ENCODE measurements at places on chromosomes 3 and 15. TPM values are rescaled to one million over a fixed set of nuclear protein-coding genes. Genes with fewer than 3 reads are reported as not detected.

DNA sequence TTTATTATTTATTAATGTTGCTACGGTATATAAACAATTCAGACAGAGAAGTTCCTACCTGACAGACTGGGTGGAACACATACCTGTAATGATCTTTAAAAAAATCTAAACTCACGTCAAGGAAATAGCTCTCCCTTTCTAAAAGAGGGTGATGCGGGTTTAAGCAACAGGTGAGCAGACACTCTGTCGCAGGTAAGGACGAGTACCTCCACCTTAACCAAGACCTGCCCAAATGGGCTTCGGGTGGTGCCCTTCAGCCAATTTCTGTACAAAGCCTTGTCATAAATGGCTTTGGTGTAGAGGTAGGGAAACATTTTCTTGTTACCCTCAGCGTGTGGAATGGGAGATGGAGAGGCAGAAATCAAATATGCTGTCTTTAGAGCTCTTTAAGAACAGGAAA is 67.0 kb downstream of the CHSY1 start:
- H3K36me3 ChIP-seq, result peaks cover 7% of the 10 kb centered on the region
- H3K4me1 ChIP-seq, result peaks cover 82% of the 10 kb centered on the region
- DNase-seq, result no peak
- H3K4me3 ChIP-seq, result no peak overlapping the region
- no peaks in the 10 kb centered on the region for H3K27me3 ChIP-seq

DNA sequence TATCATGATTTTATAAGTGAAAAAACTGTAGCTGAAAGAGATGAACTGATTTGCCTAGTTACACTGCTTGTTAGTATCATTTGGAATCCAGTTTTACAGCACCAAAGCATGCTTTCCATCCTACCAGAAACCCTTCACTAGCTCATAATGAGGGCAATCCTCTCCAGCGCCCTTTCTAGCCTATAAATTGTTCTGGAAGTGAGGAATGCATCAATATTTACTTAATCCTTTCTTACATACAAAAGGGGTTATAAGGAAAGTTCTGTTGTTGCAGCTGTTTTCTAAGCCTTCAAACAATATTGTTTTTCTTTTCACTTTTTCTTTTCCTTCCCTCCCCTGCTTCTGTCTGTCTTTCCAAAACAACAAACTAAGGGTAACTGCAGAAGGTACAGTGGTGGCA is 11.0 kb upstream of the PCCB start:
- no peak overlapping the region for H3K27ac ChIP-seq
- H3K36me3 ChIP-seq, result no peaks in the 10 kb centered on the region
- no peaks in the 10 kb centered on the region for H3K4me1 ChIP-seq

- H3K27ac ChIP-seq, result no peak overlapping the region
- H3K4me1 ChIP-seq, result no peaks in the 10 kb centered on the region
- H3K4me3 ChIP-seq, result no peak overlapping the region
Measured at GRCh38 chr15:45351227-45351626, 27.1 kb downstream of the GATM start.

The NR2E3 gene
- not detected for total RNA-seq

The CCDC54 gene
- total RNA-seq, result not detected

The MUSTN1 gene
- 1.3 TPM for total RNA-seq

DNA sequence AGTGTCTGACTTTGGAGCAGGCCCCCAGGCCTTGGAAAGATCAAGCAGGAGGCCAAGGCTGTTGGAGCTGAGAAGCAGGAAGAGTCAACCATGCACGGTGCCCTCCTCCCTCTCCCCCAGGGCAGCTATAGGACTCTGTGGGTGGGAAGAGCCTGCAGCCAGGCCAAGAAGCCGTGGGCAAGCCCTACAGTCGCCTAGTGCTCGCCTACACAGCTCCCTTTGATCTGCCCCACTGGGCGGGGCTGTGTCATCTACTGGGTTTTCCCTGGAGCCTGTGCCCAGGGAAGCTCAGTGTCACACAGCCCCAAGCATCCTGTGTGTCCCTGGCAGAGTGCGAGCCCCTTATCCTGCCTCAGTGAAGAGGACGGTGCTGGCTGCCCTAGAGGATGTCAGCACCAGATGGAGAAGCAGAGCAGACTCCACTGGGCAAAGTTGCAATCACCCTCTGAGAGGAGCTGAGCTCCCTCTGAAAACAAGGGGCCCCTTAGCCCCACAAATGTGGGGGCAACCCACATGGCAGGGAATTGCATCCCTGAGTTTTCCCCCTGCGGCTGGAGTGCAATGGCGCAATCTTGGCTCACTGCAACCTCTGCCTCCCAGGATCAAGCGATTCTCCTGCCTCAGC is 72.2 kb downstream of the KLF13 start:
- peaks cover 67% of the 10 kb centered on the region for H3K4me1 ChIP-seq
- H3K4me3 ChIP-seq, result peak overlapping the region; percentile 15
- DNase-seq, result peak; percentile 41
- no peak overlapping the region for H3K27ac ChIP-seq
- H3K36me3 ChIP-seq, result no peaks in the 10 kb centered on the region
- H3K27me3 ChIP-seq, result no peaks in the 10 kb centered on the region

GRCh38 chr15:49860101-49860500 is 239.3 kb downstream of the DTWD1 start:
- H3K36me3 ChIP-seq, result no peaks in the 10 kb centered on the region
- H3K4me3 ChIP-seq, result no peak overlapping the region
- H3K27me3 ChIP-seq, result no peaks in the 10 kb centered on the region
- no peak for DNase-seq

GRCh38 chr3:148903941-148904340 is 38.8 kb downstream of the CPA3 start:
- H3K27me3 ChIP-seq, result peaks cover 19% of the 10 kb centered on the region
- no peaks in the 10 kb centered on the region for H3K4me1 ChIP-seq
- no peak overlapping the region for H3K27ac ChIP-seq
- H3K4me3 ChIP-seq, result no peak overlapping the region
- DNase-seq, result no peak

DNA sequence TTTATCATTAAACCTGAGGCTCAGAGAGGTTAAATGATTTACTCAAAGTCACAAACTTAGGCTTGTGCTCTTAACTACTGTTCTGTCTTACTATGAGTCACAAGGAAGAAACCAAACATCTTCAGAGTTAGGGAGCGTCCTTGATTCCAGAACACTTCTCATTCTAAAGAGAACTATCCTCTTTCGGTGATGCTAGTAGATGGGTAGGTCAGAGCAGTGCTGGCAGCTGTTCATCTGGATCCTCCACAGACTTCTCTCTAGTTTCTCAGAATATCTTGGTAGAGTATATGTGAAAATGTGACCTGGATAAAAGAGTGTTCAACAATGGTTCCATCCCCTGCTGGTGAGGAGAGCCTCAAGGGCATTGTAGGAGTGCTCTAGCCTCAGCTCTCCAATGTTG is 3.3 kb downstream of the ARL6IP5 start:
- no peaks in the 10 kb centered on the region for H3K27me3 ChIP-seq
- peaks cover 68% of the 10 kb centered on the region for H3K4me1 ChIP-seq
- peak overlapping the region; percentile 95 for H3K27ac ChIP-seq
- peak overlapping the region; percentile 85 for H3K4me3 ChIP-seq
- H3K36me3 ChIP-seq, result peaks cover 13% of the 10 kb centered on the region

DNA sequence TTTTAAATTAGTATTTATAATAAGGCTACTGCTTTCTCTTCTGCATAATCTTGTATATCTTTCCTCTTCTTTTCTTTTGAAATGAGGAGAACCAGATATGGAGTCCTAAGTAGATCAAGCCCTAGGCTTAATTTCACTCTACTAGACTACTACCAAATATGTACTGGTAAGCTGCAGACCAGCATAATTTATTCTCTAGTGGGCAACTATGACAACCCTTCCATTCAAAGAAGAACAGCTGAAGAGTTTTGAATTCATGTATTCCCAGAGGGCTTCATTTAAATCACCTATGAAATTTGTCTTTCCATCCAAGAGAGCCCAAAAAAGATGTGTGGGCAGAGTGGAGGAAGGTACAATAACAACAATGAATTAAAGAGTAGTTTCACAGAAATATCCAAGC is 10.0 kb downstream of the RAD18 start:
- no peak for DNase-seq
- H3K4me1 ChIP-seq, result peaks cover 27% of the 10 kb centered on the region
- H3K4me3 ChIP-seq, result no peak overlapping the region
- no peaks in the 10 kb centered on the region for H3K36me3 ChIP-seq
- no peaks in the 10 kb centered on the region for H3K27me3 ChIP-seq

DNA sequence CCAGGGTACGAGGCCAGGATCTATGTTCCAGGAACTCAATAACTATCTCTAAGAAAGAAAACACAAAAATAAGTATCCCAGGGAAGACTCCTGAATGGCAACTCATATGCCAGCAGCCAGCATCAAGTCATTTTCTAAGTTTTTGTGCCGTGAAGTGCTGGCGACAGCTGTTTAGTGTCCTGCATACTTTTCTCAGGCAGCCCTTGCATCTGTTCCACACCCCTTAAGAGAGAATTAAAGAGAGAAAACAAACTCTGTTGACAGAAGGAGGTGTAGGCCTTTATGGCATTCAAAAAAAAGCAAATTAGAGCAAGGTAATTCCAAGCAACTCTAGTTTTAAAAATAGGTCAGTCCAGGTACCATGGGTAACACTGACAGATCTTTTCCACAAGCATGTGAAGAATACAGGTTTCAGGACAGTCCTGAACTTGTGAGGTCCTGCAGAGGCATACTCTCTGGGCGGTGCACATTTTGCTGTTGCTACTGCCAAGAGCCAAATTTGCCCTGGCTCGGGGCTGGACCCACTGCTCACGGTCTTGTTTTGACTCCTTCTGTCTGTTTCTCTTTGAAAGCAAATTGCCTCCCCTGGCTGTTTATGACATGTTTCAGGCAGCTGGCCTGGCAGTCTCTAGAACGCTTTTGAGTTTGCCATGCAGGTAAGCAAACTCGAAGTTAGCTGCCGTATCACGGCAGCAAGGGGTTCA is 252.1 kb upstream of the ADAMTS9 start:
- no peak for DNase-seq
- H3K27me3 ChIP-seq, result no peaks in the 10 kb centered on the region
- no peak overlapping the region for H3K4me3 ChIP-seq
- no peaks in the 10 kb centered on the region for H3K4me1 ChIP-seq
- H3K36me3 ChIP-seq, result peaks cover 2% of the 10 kb centered on the region

GRCh38 chr3:37053337-37053736 is 60.0 kb downstream of the MLH1 start:
- peak overlapping the region; percentile 60 for H3K27ac ChIP-seq
- peaks cover 23% of the 10 kb centered on the region for H3K36me3 ChIP-seq
- no peaks in the 10 kb centered on the region for H3K27me3 ChIP-seq
- H3K4me3 ChIP-seq, result no peak overlapping the region

Data from activated T-cell treated with anti-CD3 and anti-CD28 coated beads, Interleukin-2, amount 50 U/mL, for 72 hours (primary cell).